Ovary (tissue), 10 donors: ENCODE measurements at places on chromosomes 2 and 18. TPM values are rescaled to one million over a fixed set of nuclear protein-coding genes. Genes with fewer than 3 reads are reported as not detected.
A peak's percentile ranks its signal among the peaks of the same experiment; 100 is the strongest.

The SYT4 gene
- total RNA-seq = 0.83 TPM

The LRRTM4 gene
- 1.1 TPM for total RNA-seq

The ANKRD39 gene
- 14.2 TPM for total RNA-seq

The LRATD1 gene
- total RNA-seq = 12.3 TPM

The C1GALT1C1L gene
- total RNA-seq = 0.99 TPM

The ACVR1C gene
- 8.7 TPM for total RNA-seq

The TWIST2 gene
- total RNA-seq = 17.8 TPM

The TLX2 gene
- not detected for total RNA-seq

The HS6ST1 gene
- total RNA-seq = 50.1 TPM

The TMEM127 gene
- total RNA-seq = 46.3 TPM

The REG3A gene
- not detected for total RNA-seq

- H3K4me1 ChIP-seq = no peaks in the 10 kb centered on the region
- DNase-seq = no peak
- H3K27me3 ChIP-seq = no peaks in the 10 kb centered on the region
- H3K36me3 ChIP-seq = no peaks in the 10 kb centered on the region
- no peak overlapping the region for H3K4me3 ChIP-seq
Observed at GRCh38 chr2:6372317-6372901, 493.3 kb downstream of the CMPK2 start.

DNA sequence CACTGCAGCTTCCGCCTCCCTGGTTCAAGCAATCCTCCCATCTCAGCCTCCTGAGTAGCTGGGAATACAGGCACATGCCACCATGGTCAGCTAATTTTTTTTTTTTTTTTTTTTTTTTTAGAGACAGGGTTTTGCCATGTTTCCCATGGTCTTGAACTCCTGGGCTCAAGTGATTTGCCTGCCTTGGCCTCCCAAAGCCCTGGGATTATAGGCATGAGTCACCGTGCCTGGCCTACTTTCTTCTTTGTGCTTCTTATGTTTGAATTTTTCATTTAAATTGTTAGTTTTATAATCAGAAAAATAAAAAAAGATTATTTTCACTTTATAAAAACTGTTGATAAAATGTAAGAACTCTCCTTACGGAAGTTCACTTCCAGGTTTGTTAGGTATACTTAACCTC, 101.5 kb upstream of the LPIN2 start:
- H3K27ac ChIP-seq = no peak overlapping the region
- no peaks in the 10 kb centered on the region for H3K36me3 ChIP-seq
- no peak for DNase-seq
- H3K4me1 ChIP-seq = no peaks in the 10 kb centered on the region
- H3K4me3 ChIP-seq = no peak overlapping the region

DNA sequence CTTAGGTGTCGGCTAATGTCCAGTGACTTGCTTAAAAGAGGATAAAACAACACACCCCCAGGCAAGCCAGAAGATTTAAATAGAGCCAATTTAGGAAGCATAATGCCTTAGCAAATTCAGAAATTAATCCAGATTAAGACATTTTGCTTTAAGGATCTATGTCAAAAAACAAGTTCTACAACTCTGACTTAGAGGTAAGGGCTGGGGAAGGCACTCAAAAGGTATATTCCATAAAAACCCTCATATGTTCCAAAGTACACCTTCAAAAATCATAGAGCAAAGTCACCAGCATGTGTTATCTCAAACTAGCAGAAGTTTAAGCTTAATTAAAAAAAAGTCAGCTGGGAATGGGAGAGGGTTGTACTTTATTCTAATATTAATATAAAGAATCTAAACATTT, 206.4 kb downstream of the NOL4 start:
- no peak for DNase-seq
- H3K4me1 ChIP-seq = no peaks in the 10 kb centered on the region
- H3K27ac ChIP-seq = no peak overlapping the region
- no peaks in the 10 kb centered on the region for H3K27me3 ChIP-seq
- no peaks in the 10 kb centered on the region for H3K36me3 ChIP-seq

DNA sequence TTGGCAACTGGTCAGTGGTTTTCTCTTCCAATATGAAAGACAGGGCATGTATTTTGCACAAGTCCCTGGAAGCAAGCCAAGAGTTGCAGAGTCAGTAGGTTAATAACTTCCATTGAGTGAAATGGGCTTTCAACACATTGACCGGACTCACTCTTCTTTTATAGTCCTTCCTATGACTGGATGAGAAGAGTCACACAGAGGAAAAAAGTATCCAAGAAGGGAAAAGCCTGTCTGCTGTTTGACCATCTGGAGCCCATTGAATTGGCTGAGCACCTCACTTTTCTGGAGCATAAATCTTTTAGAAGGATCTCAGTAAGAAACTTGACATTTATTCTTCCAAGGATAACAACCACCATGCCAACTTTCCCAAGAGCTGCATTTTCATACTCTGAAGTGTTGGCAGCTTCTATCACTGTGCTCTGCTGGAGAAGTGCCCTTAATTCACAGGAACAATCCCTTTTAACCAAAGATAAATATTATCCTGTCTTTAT, 45.4 kb downstream of the RASGRP3 start:
- no peak overlapping the region for H3K4me3 ChIP-seq
- DNase-seq = no peak
- no peaks in the 10 kb centered on the region for H3K27me3 ChIP-seq
- H3K27ac ChIP-seq = no peak overlapping the region
- H3K36me3 ChIP-seq = no peaks in the 10 kb centered on the region
- peaks cover 2% of the 10 kb centered on the region for H3K4me1 ChIP-seq

DNA sequence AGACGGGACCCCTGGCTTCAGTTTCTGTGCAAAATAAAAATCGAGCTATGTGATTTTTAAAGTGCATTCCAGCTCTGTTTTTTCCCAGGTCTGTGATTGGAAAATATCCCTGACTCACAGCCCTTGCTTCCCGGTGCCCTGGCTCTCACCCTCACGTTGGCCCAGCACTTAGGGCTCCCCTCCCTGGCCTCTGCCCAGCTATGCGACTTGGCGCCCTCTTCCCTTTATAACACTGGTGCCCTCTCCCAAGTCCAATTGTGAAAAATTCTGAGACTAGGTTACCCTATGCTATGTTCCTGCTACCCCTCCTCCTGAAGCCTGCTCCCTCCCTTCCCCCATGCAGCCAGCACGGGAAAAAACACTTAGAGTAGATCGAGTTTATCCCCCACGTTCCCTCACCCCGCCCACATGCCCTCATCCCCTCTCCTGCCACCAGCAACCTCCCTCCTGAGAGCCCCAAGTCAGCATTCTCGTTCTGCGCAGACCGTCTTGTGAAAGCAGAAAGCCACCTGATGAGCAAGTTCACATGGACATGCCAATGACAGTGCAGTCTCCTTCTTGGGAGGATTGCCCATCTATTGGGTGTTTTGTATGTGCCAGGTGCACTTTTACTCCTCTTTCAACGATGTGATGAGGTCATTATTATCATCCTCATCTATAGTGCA, 228.8 kb downstream of the VAPA start:
- peak; percentile 29 for DNase-seq
- H3K4me1 ChIP-seq = peaks cover 13% of the 10 kb centered on the region
- H3K4me3 ChIP-seq = no peak overlapping the region
- H3K36me3 ChIP-seq = no peaks in the 10 kb centered on the region
- H3K27me3 ChIP-seq = no peaks in the 10 kb centered on the region
- no peak overlapping the region for H3K27ac ChIP-seq

DNA sequence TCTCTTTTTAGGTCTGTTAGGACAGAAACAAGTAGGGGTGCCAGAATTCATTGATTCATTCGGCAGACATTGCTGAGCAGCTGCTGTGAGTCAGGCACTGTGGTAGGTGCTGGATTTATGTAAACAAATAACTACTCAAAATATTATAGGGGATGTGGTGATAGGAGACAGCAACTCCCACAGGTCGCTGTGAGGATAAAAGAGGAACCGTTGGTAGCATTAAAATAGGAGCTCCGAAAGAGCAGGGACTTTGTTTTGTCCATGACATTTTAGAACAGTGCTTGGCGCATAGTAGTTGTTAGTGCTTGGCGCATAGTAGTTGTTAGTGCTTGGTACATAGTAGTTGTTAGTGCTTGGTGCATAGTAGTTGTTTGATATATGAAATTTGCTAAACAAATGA, 29.2 kb downstream of the ATP6V1C2 start:
- no peaks in the 10 kb centered on the region for H3K4me1 ChIP-seq
- no peak overlapping the region for H3K4me3 ChIP-seq
- H3K36me3 ChIP-seq = no peaks in the 10 kb centered on the region
- DNase-seq = no peak
- no peak overlapping the region for H3K27ac ChIP-seq
- H3K27me3 ChIP-seq = no peaks in the 10 kb centered on the region

- H3K4me3 ChIP-seq = no peak overlapping the region
- no peaks in the 10 kb centered on the region for H3K27me3 ChIP-seq
- DNase-seq = no peak
- no peak overlapping the region for H3K27ac ChIP-seq
- no peaks in the 10 kb centered on the region for H3K36me3 ChIP-seq
Observed at GRCh38 chr18:45108754-45109153, 428.1 kb downstream of the SETBP1 start.

DNA sequence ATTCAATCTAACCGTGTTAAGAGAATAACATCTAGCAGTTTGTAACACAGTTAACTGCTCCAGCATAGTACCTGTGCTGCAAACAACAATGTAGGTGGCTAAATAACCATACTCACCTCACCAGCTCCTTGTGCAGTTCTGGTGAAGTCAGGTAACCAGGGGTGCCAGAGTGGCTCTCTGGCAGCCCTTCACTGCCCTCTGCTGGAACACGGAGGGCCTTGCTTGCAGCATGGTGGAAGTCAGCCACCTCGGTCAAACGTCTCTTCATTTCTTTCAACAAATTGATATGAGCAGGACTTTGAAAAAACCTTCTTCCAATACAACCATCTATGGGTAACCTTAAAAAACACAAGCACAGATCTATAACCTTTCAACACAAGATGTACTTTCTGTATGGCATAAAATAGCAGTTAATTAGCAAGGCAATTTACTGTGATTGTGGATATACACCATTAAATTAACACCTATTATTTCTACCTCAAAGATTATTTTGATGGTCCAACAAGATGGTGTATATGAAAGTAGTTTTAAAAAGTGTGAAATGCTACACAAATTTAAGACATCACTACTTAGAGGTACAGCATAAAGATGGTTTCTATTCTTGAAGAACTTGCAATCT, 56.6 kb downstream of the EPG5 start:
- H3K27ac ChIP-seq = no peak overlapping the region
- H3K4me3 ChIP-seq = no peak overlapping the region
- H3K4me1 ChIP-seq = no peaks in the 10 kb centered on the region

- H3K4me3 ChIP-seq = no peak overlapping the region
- no peaks in the 10 kb centered on the region for H3K27me3 ChIP-seq
- peaks cover under 1% of the 10 kb centered on the region for H3K4me1 ChIP-seq
- no peak for DNase-seq
- no peaks in the 10 kb centered on the region for H3K36me3 ChIP-seq
Observed at GRCh38 chr18:10239991-10240634, 214.3 kb upstream of the APCDD1 start.

DNA sequence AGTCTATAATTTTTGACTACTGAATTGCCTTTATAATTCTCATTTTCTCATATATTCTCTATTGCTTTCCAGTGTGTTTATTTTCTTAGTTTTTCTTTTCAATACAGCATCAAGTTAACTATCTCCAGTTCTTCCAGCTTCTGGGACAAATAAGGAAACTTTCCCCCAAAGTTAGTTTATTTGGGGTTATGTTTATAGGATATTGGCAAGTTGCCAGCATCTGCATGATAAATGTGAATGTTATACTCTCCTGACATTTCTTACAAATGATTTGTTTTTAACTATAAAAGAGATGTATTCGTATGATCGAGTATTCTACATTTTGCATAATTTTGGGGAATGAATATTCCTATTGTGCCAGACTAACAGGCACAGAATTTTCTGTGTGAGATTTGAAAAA, 140.6 kb upstream of the KCNJ3 start:
- H3K4me1 ChIP-seq = no peaks in the 10 kb centered on the region
- H3K36me3 ChIP-seq = no peaks in the 10 kb centered on the region
- no peak overlapping the region for H3K27ac ChIP-seq
- no peak overlapping the region for H3K4me3 ChIP-seq
- no peak for DNase-seq

GRCh38 chr2:31903109-31903780, 107.6 kb downstream of the MEMO1 start:
- H3K27me3 ChIP-seq = no peaks in the 10 kb centered on the region
- H3K27ac ChIP-seq = no peak overlapping the region
- H3K36me3 ChIP-seq = no peaks in the 10 kb centered on the region

DNA sequence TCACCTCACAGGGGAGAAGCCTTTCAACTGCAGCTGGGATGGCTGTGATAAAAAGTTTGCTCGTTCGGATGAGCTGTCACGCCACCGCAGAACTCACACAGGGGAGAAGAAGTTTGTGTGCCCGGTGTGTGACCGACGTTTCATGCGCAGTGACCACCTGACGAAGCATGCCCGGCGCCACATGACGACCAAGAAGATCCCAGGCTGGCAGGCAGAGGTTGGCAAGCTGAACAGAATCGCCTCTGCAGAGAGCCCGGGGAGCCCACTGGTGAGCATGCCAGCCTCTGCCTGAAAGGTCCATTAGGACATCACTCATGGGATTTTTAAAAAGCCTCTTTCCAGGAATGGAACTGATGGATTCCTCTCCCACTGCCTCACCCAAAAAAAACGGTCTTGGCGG, 8.9 kb downstream of the KLF11 start:
- H3K4me3 ChIP-seq = no peak overlapping the region
- H3K36me3 ChIP-seq = no peaks in the 10 kb centered on the region
- peak; percentile 14 for DNase-seq
- H3K4me1 ChIP-seq = peaks cover 6% of the 10 kb centered on the region
- no peaks in the 10 kb centered on the region for H3K27me3 ChIP-seq

DNA sequence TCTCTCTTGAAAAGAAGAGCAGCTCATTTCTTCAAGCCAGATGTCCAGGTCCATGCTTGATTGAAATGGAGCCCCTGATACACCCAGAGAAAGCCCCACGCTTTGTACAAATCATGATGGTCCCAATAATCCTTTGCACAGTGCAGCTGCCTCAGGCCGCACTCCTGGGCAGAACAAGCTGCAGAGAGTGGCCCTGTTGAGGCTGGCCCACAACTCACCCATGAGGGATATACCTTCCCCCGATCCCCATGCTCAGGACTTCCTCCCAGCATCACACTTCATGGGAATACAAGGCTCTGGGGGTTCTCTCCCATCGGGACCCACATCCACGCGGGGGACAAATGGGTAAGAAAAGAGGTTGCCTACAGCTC, 181.8 kb downstream of the CTIF start:
- peaks cover 3% of the 10 kb centered on the region for H3K4me1 ChIP-seq
- no peak overlapping the region for H3K4me3 ChIP-seq
- no peaks in the 10 kb centered on the region for H3K36me3 ChIP-seq
- no peak for DNase-seq

DNA sequence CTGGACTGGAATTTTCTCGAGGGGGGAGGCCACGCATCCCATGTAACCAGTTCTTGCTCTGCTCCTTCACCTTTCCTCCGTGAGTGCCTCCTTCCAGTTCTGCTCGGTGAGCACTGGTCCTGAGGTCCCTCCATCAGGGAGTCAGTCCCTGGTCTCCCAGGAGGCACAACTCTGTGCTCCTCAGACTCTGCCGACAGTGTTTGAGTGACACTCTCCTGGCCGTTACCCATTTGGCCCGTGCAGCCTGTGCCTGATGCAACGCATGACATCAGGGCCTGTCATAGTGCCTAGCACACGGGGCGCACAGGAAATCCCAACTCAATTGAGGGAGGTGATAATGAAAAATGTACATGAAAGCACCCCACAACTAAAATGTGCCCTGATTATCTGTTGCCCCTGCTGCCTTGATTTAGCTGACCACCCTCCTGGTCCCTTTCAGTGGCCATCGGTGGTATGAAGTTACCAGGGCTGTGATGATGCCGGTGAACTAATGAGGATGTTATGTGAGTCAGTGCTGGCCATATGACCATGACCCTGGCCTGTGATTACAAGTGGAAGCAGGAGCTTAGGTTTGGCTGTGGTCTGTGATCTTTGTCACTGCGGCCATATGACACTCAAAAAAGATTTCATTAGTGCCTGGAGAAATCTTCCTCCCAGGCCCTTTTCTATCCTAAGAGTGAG, 144.6 kb downstream of the TDRD15 start:
- H3K27me3 ChIP-seq = no peaks in the 10 kb centered on the region
- H3K4me3 ChIP-seq = no peak overlapping the region
- H3K4me1 ChIP-seq = peaks cover 17% of the 10 kb centered on the region
- no peak for DNase-seq
- no peaks in the 10 kb centered on the region for H3K36me3 ChIP-seq
